ENCODE measurements at places on chromosomes 2 and 18.

DNA sequence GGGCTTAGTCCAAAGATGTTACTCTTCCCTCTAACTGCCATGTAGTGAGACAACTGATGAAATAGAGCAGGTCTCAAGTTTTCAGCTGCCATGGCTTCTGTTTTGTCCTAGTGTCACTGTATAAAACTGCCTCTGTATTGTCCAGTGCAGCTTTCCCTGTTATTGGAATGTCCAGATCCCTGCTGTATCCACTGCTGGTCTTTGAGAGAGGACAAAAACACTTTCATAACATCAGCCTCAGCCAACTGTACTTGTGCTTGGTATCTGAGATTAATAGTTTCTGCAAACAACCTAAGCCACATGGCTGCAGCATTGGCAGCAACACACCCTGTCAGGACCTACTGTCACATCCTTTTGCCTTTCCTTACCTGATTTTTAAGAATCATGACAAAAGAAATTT is 480.2 kb downstream of the LPIN1 start:
- no peak for DNase-seq

- no peak for DNase-seq
Observed at GRCh38 chr18:3450799-3451182, 819 bp downstream of the TGIF1 start.

DNA sequence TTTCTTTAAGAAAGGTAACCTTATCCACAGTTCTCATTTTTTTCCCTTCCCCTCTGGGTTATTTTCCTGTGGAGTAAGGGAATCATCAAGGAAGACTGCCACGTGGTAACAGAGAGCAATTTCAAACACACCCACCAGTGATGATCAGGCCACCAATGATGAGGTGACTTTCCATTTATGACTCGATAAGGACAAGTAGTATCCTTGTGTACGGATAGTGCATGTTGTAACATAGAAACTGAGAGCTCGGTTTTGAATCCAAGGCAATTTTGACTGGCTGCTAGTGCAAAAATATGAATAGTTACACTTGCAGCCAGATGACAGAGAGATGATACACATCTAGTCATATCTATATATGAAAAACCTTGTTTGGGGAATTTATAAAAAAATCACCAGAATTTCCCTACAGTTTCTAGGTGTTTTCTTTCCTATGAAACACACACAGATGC is 143.6 kb upstream of the TCF4 start:
- DNase-seq: no peak

- no peak for DNase-seq
Observed at GRCh38 chr18:6943143-6943542, 174.5 kb downstream of the LAMA1 start.

DNA sequence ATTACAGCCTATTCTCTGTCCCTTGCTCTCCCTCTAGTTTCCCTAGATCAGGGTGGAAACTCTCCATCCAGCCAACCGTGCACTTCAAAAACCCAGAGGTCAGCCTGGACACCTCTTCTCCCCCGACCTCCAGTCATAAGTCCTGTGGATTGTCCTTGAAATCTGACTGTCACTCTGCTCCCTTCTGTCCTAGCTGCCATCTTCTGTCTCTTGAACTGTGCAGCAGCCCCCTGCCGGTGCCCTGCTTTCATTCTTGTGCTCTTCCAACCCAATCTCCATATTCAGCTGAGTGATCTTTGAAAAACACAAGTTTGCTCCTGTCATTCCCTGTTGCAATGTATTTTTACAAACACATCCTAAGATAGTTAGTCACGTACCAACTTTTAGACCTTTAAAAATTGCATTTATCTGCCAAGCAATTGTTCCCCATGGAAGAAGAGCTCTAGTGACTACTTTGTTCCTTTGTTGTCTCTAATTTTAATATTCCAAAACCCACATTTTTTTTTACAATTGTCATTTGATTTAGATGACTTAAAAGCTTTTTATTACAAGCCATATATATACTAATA is 254.3 kb downstream of the CAMKMT start:
- no peak for DNase-seq

- no peak for DNase-seq
Observed at GRCh38 chr2:33307659-33308270, 168.7 kb upstream of the RASGRP3 start.

GRCh38 chr18:43013486-43013885 is 102.0 kb downstream of the RIT2 start:
- DNase-seq: no peak

DNA sequence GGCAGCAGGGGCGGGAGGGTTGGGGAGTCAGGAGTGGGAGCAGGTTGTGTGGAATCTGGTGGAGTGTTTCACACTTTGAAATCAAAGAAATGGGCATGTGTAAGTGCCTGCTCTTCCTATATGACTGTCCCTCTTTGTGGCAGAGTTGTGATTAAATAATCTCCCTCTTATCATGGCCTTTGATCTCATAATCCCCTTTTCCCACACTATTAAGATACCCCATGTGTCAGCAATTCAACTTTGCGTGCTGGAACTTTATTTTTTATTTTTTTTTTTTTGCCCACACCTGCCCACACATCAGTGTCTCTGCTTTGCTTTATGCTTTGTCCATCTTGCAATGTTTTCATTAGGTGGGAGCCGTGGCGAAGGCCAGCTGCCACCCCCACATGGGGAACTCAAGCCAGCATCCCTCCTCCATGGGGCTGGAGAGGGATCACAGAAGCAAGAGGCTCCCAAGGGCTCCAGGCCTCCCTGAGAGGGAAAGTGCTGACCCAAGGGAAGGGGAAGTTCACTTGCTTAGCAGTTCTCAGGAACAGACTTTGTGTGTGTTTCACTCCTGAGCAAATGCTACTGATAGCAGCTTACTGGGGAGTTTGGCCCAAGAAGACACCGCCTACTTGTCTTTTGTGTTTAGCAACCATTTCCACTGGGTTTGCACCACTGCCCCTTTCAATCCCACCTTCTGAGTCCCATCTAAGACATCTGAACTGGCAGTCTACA is 243.4 kb downstream of the BCL11A start:
- DNase-seq: no peak

DNA sequence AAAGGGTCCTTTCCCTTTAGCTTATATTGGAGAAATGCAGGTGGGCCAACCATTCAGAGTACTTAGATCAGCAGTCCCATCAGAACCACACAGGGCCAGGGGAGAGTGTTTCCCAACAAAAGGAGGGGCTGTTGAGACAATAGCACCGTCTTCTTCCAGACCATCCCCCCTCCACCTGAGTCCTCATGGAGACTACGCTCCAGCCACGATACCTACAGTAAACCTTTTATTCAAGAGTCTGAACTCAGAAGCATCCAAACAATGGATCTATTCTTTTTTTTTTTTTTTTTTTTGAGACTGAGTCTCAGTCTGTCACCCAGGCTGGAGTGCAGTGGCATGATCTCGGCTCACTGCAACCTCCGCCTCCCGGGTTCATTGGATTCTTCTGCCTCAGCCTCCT is 25.7 kb upstream of the ZNF532 start:
- DNase-seq: no peak

DNA sequence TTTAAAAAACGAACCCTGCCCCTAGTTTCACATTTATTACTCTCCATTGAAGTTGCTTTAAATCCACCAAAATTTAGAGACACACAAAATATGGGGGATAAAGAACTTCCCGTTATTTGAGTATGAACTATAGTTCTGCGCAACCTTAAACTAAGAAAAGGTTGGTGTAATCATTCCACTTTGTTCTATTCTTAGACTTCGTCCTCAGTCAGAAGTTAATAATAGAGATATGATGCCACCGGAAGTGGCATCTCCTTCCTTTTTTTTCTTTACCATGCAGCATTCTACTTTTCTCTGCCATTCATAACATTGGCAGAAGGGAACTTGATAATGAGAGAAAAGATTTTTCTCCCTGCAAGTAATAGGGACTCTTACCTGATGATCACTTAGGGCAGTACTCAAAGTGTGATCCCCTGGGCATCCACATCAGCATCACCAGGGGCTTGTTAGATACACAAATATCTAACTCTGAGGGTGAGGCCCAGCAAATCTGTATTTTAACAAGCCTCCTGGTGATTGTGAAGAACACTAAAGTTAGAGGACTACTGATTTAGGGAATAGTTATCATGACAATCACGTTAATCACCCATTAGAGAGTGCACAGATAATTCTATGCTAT is 147.7 kb upstream of the DTNA start:
- no peak for DNase-seq

DNA sequence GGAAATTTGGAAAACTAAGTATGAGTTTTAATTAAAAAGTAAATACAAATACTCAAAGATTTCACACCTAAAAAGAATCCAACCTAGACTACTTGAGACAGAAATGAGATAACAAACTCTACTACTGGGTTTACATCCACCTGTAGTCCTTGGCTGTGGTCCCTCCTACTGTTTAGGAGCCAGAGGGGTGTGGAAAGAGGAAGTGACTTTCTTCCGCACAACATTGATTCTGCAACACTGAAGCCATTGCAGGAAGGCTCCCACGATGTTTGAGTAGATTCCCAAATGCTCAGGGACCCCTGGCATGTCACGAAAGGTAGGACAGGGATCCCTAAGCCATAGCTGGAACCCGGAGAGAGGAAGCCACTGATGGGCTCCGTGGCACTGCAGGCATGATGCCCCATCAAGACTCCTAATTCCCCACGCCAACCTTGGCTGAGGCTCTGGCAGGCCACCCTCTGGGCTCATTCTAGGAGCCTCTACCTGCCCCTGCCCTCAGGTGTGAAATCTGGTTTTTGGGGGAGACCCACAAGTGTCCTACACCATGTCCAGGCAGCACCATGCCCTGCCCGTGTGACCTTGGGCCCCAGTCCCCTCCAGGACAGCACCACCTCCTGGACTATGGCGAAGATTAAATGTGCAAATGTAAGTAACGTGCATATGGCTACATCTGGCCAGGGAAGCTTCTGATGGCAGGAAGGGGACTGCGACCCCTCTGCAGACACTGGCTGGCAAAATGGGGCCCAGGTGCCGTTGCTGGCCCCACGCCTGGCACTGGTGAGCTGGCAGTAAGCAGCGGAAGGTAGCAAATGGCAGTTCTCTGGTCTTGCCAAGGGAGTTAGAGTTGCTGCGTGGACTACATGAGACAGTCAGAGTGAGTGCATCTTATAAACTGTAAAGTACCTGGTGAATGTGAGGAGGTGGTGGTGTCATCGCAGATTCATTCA is 38.2 kb upstream of the MAL start:
- DNase-seq: no peak

- no peak for DNase-seq
Observed at GRCh38 chr2:64914735-64915509, 74.3 kb upstream of the SLC1A4 start.

DNA sequence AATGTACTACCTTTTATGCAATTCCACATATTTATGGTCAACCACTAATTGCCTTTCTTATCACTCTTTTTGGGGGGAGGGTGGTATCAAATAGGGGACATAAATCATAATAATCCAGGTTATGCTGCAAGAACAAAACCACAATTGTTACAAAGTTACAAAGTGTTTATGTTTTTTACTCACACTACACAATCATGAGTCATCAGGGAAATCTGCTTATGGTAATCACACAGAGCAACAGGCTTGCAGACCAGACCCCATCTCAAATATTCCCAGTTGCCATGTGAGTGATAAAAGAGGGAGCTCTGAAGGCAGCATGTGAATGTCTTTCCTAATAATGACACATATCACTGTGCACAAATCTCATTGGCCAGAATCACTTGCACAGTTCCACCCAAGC is 304.7 kb upstream of the TMEFF2 start:
- DNase-seq: no peak

DNA sequence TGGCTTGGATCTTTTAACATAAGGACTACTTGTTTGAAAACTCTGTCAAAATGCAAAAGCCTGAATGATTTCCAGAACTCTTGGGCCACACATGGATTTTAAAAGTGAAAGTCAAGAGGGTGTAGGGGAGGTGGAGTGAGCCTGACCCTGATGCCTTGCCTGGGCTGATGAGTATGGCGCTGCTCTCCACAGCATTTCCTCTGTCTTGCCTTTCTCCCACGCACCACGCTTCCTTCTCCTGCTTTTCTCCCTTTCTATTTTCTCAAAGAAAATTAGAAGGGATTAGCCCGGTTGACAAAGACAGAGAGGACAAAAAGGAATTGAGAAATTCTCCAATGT is 207.0 kb upstream of the CCDC68 start:
- DNase-seq: no peak

DNA sequence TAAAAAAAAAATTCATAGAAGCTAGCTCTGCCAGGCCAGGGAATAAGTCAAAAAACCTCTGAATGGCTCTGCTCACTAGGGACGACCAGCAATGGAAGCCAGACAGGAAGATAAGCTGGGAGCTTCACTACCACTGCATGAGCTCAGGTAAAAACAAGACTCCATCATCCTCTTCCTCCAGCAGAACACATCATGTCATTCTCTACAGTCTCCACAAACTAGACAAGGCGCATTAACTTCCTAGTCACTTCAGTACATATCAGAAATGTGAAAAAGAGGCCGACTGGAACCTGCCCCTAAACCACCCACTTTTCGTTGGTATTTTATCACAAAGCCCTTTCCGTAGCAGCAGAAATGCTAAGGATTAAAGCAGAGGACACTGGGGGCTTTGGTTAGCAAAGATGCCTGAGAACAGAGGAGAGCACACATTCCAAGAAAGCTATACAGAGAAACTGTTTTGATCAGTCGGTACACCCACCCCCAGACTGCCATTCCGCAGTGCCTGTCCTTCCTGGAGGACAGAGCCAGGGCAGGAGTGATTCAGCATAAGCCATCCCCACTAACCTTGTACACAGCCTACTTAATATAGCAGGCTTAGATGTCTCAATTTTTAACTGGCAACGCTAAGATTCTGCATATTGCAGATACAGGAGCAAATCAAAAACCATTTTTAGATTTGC is 53.4 kb downstream of the AAK1 start:
- DNase-seq: no peak

- no peak for DNase-seq
Observed at GRCh38 chr2:7860693-7861092, 821.2 kb upstream of the ID2 start.

GRCh38 chr18:80137976-80138375 is 28.9 kb downstream of the ADNP2 start:
- no peak for DNase-seq

- DNase-seq: no peak
Observed at GRCh38 chr2:86026744-86027065, 79.0 kb downstream of the POLR1A start.

GRCh38 chr18:42155024-42155423 is 200.0 kb downstream of the PIK3C3 start:
- DNase-seq: no peak

- DNase-seq: no peak
Observed at GRCh38 chr18:78751664-78752063, 228.0 kb upstream of the SALL3 start.

DNA sequence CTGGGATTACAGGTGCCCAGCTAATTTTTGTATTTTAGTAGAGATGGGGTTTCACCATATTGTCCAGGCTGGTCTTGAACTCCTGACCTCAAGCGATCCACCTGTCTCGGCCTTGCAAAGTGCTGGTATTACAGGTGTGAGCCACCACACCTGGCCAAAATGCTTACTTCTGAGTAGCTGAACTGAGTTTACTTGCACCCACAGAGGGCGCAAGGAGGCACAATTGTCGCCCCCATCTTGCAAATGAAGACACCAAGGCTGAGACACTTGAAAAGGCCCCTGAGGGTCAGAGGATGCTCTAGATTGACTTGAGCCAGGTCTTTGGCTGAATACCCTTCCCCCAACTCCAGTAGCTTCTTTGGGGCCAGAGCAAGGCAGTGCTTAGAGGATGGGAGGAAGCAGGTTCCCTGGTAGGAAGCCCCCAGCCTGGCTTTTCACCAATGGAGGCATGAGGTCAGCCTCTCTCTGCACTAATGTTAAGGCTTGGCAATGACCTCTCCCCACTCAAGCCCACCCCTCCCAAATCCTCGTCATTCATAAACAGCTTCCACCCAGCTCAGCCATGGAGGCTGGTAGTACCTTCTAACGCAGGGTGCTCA is 14.5 kb upstream of the KIF1A start:
- DNase-seq: no peak
